ENCODE measurements at places on chromosomes 7 and 10. TPM values are rescaled to one million over a fixed set of nuclear protein-coding genes. Genes with fewer than 3 reads are reported as not detected.
A peak's percentile ranks its signal among the peaks of the same experiment; 100 is the strongest.

DNA sequence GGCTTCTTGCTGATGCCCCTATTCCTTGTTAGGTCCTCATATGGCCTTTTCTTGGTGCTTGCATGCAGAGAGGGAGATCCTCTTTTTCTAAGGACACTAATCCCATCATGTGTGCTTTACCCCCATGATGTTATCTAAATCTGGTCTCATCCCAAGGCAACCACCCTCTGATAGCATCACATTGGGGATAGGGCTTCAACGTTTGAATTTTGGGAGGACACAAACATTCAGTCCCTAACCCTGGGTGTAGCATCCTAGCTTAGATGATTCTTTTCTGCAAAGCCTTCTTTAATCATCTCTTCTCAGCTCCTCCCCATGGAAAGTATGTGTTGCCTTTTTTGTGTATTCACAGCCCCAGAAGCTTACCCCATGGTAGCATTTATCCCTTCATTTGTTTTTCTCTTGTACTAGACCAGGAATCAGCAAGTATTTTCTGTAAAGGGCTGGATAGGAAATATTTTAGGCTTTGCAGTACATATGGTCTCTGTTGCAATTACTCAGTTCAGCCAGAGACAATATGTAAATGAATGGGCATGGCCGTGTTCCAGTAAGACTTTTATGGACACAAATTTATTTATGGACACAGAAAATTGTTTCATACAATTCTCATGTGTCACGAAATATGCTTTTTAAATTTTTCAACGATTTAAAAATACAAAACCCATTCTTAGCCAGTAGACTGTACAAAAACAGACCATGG lies 101.5 kb upstream of the CSTF2T start:
- no peak for DNase-seq

GRCh38 chr7:20288036-20288435 lies 42.7 kb upstream of the ITGB8 start:
- no peak for DNase-seq

DNA sequence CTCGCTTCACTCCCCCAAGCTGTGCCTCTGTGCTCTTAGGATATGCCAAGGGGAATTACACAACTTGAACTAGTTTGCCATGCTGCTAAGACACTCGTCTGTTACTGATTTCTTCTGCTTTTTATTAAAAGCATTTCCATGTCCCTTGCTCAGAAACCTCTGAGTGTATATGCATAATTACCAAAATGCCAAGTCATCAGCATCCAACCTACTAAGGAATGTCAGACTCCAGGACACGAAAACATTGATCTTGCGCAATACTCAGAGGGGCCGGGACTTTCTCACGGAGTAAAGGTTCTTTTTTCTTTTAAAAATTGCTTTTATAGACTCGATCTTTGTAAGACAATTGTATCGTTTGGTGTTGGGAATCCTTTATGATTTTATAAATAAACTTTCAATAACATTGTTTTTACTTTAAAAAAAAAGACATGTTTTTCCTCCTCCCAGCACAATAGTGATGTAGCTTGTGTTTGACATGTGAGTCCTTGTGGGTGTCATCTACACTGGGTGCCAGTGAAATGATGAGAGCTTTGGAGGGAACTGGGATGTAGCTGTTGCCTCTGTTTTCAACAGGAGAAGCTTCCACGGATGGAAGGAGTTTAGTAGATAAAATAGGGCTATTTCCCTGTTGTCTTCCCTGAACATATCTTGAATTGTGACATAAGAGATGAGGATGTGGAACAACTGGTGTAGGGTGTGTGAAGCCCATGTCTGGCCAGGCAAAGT lies 43.6 kb downstream of the CNNM1 start:
- no peak for DNase-seq

GRCh38 chr10:6542999-6543430 lies 37.1 kb downstream of the PRKCQ start:
- peak; percentile 17 for DNase-seq

- DNase-seq: no peak
These were observed 37.3 kb downstream of the CDH23 start for GRCh38 chr10:71433768-71434744.

- no peak for DNase-seq
These were observed 54.1 kb downstream of the DYNC2I1 start for GRCh38 chr7:158910254-158911053.

DNA sequence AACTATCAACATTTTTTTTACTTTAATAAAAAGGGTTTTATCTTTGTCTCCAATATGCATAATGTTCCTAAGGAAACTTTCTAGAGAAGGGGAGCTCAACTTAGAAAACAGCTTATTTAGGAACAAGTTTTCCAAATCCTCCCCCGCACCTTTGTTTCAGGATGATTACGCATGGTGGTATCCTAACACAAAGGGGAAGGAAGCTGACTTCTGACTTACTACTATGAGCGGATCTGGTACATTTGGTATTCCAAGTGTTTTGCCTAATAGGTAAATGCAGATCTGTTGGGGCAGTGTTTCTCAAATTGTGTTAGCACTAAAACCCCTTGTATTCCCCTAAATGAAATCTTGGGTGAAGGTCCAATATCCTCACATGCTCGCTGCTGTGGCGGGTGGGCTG lies 229.3 kb upstream of the KLF14 start:
- DNase-seq: no peak

GRCh38 chr10:124292911-124293615 lies 125.7 kb downstream of the OAT start:
- DNase-seq: no peak

- no peak for DNase-seq
These were observed 377.8 kb upstream of the C7orf33 start for GRCh38 chr7:148212731-148213130.

- DNase-seq: no peak
These were observed 672.9 kb downstream of the MAGI2 start for GRCh38 chr7:78780560-78780959.

- DNase-seq: no peak
These were observed 9.8 kb downstream of the PTPRZ1 start for GRCh38 chr7:121882731-121883130.

DNA sequence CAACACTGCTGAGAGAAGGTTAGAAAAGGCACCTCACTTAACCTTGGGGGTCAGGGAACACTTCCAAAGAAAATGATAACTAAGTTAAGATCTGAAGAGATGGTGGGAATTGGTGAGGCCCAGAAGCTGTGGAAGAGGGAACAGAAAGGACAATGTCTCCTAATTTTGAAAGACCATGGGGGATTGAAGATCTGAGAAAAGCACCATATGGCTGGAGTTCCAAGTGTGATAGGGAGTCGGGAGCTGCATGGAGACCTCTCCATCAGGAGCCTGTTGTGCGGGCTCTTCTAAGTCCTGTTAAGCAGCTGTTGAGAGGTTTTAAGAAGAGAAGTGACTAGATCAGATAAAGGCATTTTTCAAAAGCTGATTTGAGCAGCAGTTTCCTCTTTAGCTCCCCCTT lies 254.3 kb downstream of the CDK14 start:
- no peak for DNase-seq

DNA sequence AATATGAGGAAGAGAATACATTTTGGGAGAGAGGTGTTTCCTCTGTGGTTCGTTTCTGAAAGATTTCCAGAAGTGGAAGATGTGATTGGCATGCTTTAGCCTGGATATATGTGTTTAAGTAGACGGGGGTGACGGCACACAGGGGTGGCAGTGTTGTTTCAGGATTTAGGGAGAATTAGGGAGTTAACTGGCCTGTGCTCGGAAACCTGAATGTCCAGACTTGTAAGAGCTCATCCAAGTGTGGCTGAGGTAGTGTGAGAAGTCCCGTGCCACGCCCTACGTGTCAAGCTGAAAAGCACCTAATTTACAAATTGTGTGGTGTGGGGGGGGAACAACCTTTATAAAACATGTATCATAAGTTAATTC lies 1.1 kb downstream of the RALA start:
- no peak for DNase-seq

DNA sequence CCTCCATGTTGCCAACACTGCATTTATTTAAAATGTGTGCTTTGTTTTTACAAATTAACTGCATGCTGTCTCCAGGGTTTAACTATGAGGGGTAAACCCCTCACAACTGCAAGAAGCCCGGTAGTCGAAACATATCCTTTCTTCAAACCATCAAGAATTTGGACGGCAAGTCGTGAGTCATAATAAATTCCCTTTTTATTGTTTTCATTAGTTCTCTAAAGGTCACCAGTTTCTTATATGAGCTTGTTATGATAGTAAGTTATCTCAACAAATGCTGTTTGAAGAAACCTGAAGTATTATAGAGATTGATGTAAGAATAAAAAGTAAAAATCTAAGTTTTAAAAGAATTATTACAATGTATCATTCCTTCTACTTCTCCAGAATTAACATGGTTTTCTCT lies 12.2 kb upstream of the FIGNL1 start:
- no peak for DNase-seq

GRCh38 chr7:87231258-87231657 lies 11.7 kb upstream of the TMEM243 start:
- no peak for DNase-seq

- no peak for DNase-seq
These were observed 72.0 kb downstream of the UBE3C start for GRCh38 chr7:157210682-157211081.

- no peak for DNase-seq
These were observed 49.7 kb downstream of the CDK14 start for GRCh38 chr7:90645784-90646183.

- DNase-seq: no peak
These were observed 29.6 kb upstream of the ABCB4 start for GRCh38 chr7:87505122-87505521.

- no peak for DNase-seq
These were observed 20.1 kb downstream of the UPP1 start for GRCh38 chr7:48108959-48109847.

- DNase-seq: no peak
These were observed 33.0 kb downstream of the PTPRE start for GRCh38 chr10:127939786-127940330.

ITGA8 gene
- total RNA-seq: not detected

UTF1 gene
- total RNA-seq: not detected

NUTM2D gene
- 2.1 TPM for total RNA-seq
